Pancreas (tissue), 10 donors: ENCODE measurements at places on chromosomes 6 and 20.

DNA sequence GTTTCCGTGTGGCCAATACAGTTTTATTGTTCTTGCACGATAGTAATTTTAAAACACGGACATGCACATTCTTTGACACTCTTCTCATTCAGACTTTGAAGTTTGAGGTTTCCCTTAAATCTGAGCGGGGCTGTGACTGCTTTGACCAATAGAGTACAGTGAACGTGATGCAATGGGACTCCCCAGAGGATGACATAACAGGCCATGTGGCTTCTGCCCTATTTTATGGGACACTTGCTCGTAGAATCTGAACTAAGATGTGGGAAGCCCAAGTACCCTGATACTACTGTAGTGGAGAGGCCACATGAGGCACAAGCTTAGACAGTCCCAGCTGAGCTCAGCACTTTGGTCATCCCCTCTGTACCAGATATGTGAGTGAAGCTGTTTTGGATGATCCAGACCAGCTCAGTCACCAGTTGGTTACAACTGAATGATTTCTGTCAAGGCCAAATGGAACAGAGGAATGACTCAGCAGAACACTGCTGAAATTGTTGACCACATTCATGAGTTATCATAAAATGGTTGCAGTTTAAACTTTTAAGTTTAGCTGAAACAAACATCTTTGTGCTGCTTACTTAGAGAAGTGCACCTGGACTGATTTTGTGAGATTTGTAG lies 279.4 kb downstream of the RFPL4B start:
- DNase-seq: no peak

GRCh38 chr6:157732007-157732406 lies 91.0 kb upstream of the SNX9 start:
- DNase-seq: no peak

GRCh38 chr20:51639206-51639832 lies 96.8 kb upstream of the NFATC2 start:
- DNase-seq: peak; percentile 54

- DNase-seq: no peak
Measured at GRCh38 chr6:98056955-98057354, 773.9 kb upstream of the MMS22L start.

DNA sequence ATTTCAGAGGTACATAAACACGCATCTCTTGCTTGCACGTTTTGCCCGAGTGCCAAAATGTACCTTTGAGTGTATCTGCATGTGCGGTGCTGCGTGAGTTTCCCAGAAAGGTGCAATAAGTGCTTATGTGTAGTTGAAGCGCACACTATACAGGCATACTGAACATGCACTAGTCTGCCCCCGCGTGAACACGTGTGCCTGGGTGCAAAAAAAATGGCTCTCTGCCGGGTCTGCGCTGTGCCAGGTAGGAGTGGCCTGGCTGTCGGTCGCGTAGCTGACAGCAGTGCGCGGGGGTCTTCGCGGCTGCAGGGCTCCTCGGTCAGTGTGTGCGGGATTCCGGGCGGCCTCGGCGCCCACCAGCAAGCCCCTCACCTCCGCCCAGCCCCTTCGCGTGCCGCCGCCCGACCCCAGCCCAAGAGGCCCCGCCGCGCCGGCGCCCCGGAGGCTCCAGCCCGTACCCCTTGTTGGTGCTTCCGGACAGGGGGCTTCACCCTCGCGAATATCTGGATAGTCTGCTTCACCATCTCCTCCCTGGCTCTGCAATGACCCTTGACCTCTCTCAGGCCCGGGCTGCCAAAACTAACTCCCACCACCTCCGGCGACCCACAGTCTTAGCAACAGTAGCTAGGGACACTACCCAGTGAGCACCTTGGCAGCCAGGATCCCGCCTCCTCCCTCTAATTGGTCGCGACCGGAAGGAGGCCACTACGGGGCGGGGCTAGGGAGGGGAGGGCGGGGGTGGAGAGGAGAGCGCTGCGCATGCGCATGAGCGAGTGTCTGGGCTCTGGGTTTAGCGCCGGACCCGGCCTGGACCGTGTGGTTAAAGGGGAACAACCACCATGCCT lies at the start of gene KIF6:
Gene KIF6 (minus strand): TSS at position 622 of the 845 bp plus-strand sequence. CDS start 98 bp downstream, at position 524.
- DNase-seq: peak; percentile 95

GRCh38 chr20:35368666-35369423 lies 42.9 kb downstream of the UQCC1 start:
- DNase-seq: no peak

GRCh38 chr20:44014807-44015732 lies 100.4 kb downstream of the TOX2 start:
- no peak for DNase-seq

- DNase-seq: no peak
Measured at GRCh38 chr6:150144294-150144868, 1.5 kb downstream of the PPP1R14C start.

DNA sequence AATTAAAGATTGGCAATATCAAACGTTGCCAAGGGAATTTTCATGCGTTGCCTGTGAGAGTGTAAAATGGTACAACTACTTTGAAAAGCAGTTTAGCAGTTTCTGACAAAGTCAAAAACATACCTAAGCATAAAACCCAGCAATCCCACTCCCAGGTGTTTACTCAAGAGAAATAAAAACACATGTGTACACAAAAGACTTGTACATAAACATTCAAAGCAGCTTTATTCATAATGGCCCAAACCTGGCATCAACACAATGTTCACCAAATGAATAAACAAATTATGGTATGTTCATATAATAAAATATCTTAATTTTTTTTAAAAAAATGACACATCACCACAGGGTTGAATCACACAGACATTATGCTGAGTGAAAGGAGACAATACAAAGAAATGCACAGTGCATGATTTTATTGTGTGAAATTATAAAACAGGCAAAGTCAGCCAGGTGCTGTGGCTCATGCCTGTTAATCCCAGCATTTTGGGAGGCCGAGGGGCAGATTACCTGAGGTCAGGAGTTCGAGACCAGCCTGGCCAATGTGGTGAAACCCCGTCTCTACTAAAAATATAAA lies 240.4 kb upstream of the MARCKS start:
- no peak for DNase-seq

- no peak for DNase-seq
Measured at GRCh38 chr6:10419749-10420545, 5.1 kb upstream of the TFAP2A start.

- DNase-seq: no peak
Measured at GRCh38 chr6:167538746-167539145, 213.9 kb downstream of the TTLL2 start.

GRCh38 chr6:107968081-107968480 lies 10.1 kb upstream of the SEC63 start:
- no peak for DNase-seq

- DNase-seq: no peak
Measured at GRCh38 chr6:136525586-136526195, 24.5 kb downstream of the MAP7 start.

GRCh38 chr20:56928007-56928406 lies 298.9 kb downstream of the TFAP2C start:
- no peak for DNase-seq

GRCh38 chr6:163589387-163589786 lies 174.9 kb downstream of the QKI start:
- no peak for DNase-seq

DNA sequence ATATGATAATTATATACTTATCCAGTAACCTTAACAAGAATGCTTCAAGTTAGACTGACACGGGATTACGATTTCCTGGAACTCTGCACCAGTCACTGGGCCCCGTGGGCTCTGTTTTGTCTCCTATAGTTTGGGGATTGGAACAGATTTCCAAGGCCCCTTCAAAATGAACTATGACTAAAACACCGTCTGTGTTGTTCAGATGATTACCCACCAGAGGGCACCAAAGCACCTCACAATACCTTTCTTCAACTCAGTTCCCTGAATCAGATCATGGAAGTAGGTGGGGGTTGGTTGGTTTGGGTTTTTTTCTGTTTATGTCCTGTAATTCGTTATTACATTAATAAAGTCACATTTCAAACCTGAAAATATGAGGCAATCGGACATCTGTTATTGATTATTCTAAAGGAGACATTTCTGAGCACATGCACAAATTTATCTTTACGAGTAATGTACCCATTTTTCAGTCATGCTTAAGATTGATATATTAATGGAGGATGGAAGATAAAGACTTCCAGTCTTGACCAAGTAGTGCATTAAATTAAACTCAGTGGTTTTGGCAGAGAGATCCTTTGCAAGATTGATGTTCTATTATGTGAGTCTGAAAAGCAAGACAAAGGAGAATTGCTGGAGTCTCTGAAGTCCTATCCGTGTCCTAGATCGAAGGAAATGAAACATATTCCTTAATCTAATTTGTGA lies 112.0 kb upstream of the COL21A1 start:
- peak; percentile 52 for DNase-seq

- no peak for DNase-seq
Measured at GRCh38 chr6:105952772-105953690, 133.1 kb upstream of the PRDM1 start.

DNA sequence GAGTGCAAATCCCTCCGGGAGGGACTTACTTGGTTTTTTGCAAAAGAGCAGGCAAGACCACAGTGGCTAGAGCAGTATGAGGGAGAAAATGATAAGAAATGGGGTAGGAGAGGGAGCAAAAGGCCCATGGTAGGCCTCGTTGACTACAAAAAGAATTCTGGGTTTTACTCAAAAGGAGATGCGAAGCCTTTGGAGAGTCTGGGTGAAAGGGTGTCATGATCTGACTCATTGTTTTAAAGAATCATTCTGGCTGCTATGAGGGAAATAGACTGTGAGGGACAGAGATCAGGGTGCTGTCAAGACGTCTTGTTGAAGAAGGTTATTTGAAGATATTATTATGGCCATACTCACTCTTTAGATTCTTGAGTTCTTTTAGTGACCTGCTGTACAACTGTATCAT lies 13.0 kb downstream of the TBC1D32 start:
- DNase-seq: no peak

GRCh38 chr6:21193790-21194475 lies 399.6 kb upstream of the SOX4 start:
- DNase-seq: no peak

DNA sequence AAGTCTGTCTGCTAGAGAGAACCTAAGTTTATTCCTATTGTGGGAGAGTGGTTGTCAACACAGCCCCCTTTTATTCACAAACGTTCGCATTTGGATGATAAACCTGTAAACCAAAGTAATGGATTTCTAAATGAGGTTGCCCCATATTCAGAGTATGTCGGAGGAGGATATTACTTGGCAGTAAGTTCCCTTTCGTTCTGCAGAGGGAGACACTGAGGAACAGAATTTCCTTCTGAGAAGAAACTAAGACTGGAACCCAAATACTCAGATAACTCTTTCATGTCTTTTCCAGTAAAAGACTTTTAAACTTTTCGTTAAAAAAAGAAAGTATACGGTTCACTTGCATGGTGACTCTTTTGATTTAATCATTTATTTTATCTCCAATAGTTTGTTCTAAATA lies 754.6 kb upstream of the MMS22L start:
- DNase-seq: no peak

- DNase-seq: no peak
Measured at GRCh38 chr20:51624157-51624731, 81.7 kb upstream of the NFATC2 start.

GRCh38 chr6:18447552-18447951 lies 60.4 kb downstream of the RNF144B start:
- DNase-seq: no peak

DNA sequence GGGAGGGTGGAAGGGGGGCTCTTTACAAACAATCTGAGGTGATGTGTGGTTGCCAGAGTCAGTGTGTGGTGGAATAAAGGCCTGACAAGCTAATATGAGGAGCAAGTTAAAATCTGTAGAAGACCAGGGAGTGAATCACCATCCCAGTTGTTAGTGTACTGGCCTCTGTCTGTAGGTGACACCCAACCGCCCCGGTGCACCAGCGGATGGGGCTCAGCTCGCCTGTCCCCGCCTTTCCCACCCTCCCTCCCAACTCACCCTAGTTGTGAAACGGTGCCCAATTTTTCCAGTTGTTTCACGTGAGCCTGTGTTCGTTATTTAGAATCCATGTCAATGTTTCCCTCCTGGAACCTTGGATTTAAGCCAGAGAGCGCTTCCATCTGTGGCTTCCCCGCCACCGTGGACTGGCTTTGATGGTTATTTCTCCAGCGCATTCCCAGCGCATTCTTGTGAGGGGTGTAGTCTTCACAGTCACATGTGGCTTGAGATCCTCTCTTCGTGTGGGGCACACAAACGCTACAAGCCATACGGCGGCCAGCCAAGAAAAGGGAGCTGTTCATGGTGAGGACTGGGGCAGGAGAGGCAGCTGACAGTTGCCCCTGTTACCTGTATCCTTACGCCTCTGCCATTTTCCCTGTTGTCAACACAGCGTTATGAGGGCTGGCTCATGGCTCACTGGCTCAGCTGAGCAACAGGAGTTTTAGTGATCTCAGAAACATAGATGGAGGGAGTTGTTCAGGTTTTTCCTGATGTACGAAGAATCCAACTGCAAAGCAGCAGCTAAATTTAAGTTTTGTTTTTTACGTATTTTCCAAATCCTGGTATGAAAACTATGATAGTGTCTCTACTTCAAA lies 137.6 kb downstream of the ZDHHC14 start:
- no peak for DNase-seq

DNA sequence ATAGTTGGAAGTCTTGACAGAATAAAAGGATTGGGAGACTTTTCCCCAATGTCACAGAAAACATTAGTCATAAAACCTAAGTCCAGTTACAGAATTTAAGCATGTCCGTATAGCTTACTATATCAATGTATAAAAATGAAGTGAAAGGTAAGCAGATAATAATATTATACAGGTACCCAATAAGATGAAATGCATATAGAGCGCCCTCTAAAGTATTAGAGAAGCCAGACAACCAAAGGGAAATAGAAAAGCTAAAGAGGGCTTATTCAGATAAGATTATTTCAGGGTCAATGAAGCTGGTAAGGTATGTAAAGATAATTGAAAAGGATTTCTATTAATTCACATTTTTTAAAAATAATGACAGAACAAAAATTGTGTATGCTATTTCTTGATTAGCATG lies 947.7 kb upstream of the MAP3K7 start:
- DNase-seq: no peak

- no peak for DNase-seq
Measured at GRCh38 chr6:47483853-47484546, 6.4 kb downstream of the CD2AP start.

- no peak for DNase-seq
Measured at GRCh38 chr6:43962458-43962857, 164.8 kb downstream of the MRPL14 start.

DNA sequence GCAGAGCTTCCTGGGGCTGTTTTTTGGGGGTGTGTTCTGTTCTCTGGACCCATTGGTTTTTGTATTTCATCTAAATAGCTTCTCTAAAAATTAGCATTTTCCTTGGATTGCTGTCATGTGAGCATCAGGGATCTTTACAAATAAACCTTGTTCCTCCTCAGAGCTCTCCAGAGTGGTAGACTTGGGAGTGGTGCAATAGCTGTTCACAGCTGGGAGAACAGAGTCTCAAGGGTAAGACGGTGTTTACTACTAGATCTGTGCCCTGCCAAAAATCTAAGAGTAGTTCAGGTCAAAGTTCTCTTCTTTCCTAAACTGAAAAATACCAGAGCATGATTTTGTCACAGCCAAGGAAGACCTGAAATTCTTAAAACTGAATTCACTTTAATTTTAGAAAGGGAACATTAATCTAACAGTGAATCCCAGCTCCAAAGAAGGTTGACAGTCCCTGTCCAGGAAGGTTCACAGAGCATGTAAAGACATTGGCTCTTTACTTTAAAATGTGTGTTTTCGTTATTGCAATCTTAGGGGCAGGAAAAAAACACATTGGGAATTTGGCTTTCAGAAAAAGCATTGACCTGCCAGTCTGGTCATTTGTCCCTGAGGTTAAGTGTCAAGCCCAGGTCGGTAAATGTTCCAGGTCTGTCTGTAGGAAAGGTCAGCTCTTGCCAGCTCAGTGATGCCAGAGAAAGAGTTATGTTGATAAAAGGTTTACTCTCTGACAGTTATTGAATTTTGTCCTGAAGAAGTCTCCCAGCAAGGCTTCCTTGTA lies 43.3 kb downstream of the VAPB start:
- DNase-seq: no peak
